Urothelium cell line (cell line): ENCODE measurements at places on chromosomes 1 and 21.

DNA sequence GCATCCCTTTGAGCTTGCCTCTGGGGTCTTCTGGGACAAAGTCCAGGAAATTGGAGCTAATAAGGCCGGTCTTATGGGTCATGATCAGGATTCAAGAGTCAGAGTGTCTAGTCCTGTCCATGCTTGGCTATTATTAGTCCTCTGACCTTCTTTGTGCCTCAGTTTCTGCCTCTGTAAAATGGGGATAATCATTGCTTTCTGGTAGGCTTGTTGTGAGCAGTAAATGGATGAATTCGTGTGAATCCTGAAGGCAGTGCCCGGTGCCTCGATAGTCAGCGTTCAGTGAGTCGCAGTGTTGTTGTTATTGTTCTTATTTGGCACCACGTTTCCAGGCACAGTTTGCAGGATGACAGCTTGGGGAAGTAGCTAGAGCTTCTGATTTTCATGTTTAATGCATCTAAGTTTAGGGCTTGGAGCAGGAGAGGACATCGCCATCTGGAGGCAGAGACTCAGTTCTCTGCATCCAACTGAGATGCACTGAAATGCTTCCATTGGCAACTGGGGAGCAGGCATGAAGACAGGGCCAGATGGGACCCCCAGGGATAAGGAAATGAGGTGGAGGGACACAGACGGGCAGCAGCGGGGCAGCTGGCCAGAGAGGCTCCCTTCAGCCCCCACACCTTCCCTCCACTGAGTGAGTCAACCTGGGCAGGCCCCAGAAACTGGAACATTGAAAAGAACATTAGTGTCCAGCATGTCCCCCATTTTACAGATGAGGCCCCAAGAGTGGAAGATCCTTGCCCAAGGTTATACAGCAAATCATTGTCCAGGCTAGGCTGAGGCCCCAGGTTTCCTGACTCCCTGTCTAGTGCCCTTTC, 160.3 kb downstream of the PTPRU start:
- DNase-seq = no peak

DNA sequence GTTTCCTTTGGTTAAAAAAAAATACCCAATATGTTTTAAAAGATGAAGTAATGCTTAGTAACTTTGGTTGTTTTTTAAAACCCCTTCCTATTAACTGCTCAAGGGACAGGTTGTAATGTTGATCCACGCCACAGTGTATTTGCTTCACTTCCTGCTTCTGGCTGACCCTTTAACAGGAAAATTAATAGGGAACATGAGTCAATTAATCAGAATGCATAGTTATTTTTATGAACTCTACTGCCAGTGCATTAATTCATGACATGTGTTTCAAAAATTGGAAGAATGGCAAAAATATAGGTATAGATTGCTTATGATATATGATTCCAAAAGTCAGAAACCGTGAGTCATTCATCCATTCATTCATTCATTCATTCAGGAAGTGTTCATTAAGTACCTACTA, 204.8 kb downstream of the SETD4 start:
- no peak for DNase-seq

DNA sequence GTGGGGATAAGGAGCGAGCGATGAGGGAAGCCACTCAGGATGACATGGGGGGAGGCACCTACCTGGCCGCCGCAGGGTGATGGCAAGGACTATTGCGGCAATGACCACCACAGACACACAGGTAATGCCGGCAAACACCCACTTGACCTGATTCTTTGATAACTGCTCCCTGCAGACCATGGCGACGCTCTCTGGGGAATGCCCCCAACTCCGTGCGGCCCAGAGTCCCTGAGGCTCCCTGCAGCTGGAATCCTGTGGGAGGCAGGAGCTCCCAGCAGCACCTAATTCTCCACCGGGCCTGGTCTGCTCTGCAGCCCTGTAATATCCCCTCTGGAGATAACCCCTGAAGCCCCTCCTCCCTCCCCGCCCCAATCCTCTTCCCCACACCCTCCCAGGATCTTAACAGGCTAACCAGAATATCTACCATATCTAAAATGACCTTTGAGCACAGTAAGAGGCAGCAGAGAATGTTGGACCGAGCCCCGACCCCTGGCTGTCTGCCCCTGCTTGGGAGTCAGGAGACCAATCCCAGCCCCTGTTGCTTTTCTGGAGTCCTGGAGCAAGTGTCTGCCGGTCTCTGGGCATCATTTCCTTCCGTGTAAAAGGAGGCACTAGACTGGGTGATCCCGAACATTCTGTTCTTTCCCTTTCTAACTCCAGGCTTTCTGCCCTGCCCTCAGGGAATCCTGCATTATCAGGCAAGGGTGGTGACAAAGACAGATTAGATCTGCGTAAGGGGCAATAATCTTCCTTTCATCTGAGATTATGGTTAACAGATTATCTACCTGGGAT, at the start of gene FAM151A:
TSS of gene FAM151A (minus strand) at position 310 of the 792 bp plus-strand sequence. CDS start at position 180, 130 bp downstream.
- DNase-seq = no peak

GRCh38 chr1:46618754-46619415, 2.3 kb upstream of the MOB3C start:
- no peak for DNase-seq

DNA sequence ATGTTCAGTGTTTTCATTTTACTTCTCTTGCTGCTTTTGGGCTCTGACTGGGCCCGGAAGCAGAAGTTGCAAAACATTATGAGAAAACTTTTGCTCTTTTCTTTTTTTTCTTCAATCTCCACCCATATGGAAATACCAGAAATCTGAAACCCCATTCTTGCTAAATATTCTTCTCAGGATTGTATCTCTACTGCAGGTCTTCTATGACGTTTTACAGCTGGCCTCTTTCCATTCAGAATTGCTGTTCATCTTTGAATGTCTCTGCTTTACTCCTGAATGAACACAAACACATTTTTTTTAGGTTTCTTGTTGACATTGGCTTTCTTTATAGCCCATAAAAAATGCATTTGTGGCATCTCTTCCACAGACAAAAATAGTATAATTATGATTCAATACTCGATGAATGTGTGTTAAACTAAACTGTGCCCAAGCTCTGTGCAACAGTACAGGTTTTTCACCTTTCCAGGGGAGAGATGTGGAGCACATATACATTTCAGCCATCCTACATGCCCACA, 18.8 kb downstream of the PTPRC start:
- DNase-seq = peak; percentile 58

GRCh38 chr1:236052232-236052993, 12.5 kb downstream of the NID1 start:
- DNase-seq = no peak

- peak; percentile 87 for DNase-seq
Measured at GRCh38 chr1:203038217-203038741, 12.0 kb downstream of the PPFIA4 start.

DNA sequence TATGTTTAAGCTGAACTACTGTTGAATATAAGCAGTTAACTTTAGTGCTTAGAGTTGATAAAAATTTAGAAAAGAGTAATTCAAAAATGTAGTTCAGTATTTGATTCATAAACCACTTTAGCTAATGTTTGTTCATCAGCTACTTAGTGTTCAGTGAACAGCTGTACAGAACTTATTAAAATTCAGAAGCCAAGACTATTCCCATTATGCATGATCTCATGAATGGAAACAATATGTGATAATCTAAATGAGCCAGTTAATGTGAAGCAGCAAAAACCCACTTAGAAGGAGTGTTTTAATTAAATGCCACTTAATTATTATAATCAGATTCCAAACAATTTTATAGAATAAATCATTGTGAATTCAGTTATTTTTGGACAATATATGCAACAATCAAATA, 92.9 kb upstream of the NEGR1 start:
- no peak for DNase-seq

GRCh38 chr21:18252256-18252655, 7.6 kb downstream of the CHODL start:
- DNase-seq = no peak

DNA sequence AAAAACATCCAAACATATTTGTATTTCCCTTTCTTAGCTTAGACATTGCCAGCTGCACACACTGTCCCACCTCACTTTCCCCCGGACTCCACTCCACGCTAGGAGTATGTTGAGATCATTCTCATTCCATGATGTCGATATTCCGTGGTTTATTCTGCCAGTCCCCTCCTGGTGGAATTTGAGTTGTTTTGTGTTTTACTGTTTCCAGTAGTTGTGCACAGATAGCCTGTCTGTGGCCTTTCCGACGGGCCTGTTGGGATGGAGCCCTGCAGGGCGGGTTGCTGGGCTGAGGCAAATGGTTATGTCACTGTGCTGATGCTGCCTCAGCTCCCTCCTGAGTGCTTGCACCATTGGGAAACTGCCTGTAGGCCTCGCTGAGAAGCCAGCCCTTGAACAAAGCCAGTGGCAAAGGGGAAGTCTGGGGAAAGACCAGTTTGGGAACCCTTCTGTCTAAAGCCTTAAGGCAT, 12.8 kb downstream of the TRAPPC10 start:
- no peak for DNase-seq
